NCI-H1694 (cell line): ENCODE measurements at places on chromosomes 6 and 20.

- no peak for DNase-seq
Measured at GRCh38 chr6:53647462-53648094, 18.0 kb downstream of the KLHL31 start.

DNA sequence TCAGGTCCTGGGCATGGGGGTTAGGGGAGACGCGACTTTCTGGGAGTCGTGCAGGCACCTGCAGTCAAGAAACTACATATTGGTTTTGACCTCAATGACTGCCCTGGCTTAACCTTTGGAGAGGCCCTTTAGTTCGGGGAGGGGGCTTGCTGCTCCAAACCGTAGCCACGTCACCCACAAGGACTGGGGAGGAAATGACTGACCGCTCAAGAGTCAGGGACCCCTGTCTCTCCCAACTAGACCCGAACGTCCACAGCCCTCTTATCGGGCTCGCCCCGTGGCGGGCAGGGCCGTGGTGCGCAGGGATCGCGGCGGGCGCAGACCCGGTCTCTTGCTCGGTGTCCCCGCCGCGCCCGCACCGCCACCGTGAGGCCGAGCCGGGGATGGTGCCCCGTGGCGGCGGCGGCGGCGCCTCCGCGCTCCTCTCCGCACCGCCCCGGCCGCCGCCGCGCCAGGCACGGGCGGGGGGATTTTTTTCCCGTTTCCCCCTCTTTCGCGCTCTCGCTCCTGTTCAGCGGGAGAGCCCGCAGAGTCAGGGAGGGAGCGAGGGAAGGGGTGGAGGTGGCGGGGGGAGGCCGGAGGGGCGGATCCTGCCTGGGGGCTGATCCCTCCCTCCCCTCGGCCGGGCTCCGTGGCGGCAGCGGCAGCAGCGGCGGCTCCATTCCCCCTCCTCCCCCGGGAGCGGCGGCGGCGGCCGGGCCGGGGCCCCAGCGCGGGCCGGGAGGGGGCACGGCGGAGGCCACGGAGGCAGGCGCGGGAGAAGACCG is at the start of gene BRPF3:
Gene BRPF3 (plus strand): TSS at position 632 of the 767 bp plus-strand sequence. CDS start 3,579 bp downstream, outside the sequence.
- peak; percentile 33 for DNase-seq

DNA sequence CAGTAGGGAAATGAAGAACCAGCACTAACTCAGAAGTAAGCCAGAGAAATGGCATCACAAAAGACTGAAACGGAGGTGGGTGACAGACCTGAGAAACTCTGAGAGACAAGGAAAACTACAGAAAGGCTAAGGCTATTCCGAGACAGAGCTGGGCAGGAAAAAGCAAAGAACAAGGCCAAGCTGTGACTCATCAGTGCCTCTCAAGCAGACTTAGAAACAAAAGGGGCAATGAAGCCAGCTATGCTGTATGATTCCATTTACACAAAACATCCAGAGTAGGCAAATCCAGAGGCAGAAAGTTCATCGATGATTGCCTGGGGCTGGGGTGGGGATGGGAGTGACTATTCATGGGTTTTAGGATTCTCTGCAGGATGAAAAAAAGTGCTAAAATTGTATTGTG is 50.0 kb downstream of the SLC23A2 start:
- DNase-seq, result no peak

GRCh38 chr6:6758915-6759654 is 170.6 kb downstream of the LY86 start:
- DNase-seq, result peak; percentile 6

- no peak for DNase-seq
Measured at GRCh38 chr6:12403947-12404647, 113.9 kb downstream of the EDN1 start.

DNA sequence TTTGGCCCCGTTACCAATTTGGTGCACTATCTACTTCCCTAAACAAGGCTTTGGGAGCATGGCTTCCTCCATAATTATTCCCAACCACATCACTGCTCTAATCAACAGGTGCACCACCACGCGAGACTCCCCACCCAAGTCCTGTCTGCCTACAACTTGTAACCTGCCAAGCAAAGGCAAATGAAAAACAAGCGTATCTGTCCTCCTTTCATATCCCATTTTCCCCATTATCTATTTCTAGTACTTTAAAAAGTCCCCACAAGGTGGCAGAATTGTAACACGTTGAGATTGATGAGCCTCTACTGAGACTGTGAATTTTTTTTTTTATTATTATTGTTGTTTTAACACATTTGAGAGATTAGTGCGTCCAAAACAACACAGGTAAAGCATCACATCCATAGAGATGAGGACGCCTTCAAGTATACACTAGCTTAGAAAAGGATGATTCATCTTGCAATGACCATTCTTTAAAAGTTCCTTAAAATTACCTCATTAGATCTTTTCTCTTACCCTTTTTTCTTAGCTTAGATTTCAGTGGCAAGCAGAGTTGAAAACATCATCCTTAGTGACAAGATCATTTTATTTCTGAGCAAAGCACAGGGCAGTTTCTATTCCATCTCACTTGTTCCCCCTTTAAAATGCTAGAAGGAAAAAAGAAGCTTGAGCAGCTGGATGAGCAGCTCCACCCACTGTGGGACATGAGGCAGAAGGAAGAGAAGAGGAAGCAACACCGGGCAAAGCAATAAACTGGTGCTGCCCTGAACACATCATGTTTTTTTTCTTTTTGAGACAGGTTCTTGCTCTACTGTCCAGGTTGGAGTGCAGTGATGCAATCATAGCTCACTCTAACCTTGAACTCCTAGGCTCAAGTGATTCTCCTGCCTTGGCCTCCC is 210.8 kb downstream of the ARHGAP18 start:
- peak; percentile 55 for DNase-seq

GRCh38 chr6:36544228-36544627 is 3.1 kb downstream of the STK38 start:
- DNase-seq, result no peak

DNA sequence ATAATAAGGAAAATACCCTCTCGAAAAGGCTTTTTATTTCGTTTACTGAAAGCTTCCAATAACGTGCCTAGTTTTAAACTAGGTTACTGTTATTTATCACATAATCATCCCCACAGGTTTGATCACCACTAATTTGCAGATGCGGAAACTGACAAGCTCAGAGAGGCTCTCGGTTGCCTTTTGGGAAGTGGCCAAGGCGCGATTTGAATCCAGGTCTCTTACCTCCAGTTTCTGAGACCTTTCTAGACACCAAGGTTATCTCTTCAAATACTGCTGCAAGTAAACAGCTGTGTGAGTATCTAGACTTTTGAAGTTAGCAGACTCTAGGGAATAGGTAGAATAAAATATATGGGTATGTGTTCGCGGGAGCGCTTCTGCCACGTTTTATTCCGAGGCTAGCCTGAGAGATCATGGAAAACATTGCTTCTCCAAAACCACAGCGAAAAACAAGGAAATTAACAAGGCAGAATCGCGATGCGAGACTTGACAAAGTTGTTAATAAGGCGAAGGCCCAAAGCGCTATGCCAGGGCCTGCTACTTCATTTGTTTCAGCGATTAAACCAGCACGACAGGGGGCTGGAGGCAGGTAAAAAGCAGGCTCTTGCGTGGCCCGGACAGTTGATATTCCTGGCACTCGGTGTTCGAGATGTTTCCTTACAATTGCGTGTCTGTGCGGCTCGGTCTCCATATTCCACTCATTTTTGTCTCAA is 1.8 kb upstream of the JARID2 start:
- DNase-seq, result no peak

DNA sequence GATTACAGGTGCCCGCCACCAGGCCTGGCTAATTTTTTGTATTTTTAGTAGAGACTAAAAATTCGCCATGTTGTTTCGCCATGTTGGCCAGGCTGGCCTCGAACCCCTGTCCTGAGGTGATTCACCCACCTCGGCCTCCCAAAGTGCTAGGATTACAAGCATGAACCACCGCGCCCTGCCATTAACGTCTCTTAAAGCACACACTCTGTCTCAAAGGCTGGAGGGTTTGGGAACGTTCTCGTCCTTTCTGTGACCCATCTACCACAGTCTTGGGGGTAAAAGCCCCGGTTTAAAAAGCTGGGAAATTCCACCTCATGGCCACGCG is 57.8 kb upstream of the ARID1B start:
- no peak for DNase-seq

DNA sequence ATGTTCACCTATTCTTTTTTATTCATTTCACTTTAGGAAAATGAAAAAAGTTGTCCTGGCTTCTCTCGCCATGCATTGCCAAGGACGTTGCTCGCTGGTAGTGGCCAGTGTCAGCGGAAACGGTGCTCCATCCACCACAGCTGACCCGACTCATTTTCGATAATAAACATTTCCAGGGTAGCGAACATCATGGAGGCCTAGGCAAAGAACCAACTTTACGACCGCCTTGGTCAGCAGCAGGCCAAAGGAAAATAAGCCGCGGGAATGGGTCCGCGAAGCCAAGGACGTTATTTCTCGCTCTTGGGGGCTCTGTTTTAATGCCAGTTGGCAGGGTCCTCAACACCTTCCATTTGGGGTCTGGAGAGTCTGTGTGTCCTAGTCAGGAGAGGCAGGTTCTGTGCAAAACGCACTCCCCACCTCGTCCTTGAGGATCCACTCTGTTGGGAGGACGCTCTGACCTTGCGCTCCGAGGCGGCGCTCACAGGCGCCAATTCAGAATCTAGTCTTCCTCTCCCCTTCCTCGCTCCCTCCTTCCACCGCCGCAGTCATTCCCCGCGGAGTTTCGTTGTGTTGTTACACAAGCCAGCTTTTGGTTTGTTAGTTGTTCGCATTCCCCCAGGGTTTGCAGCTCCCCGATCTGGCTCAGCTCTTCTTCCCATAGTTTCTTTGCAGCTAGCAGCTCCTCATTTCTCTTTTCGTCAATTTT is 4.1 kb upstream of the PAX1 start:
- no peak for DNase-seq

GRCh38 chr6:146775220-146775619 is 176.4 kb downstream of the ADGB start:
- no peak for DNase-seq

GRCh38 chr6:45132658-45133294 is 195.4 kb upstream of the RUNX2 start:
- DNase-seq, result no peak

DNA sequence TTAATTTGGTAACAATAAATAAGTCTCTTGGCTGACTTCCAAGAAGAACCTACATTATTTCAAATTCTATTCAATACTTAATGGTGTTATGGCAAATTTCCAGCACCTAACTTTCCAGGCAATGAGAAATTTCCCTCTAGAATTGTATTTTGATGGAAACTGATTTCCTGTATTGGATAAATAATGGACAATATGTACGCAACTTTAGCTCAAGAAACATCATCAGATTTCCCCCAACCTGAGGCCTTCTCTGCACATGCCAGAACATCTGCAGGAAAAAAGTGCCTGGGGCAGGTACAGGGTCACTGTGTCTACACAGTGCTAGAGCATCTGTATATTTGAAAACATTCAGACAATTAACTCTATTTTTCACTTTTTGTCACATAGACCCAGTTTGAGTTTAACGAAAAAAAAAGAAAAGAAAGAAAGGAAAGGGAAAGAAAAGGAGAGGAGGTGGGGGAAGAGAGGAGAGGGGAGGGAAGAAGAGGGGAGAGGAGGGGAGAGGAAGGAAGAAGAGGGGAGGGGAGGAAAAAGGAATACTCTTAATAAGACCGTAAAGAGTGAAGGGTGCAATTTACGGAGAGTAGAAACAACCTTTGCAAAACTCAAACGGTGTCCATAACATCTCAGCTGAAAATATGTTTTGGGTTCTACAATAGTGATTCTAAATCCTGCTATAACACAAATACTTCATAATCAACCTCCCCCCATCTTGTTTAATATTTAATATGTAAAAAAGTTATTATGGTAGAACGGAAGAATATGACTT is 130.0 kb downstream of the TSHZ2 start:
- DNase-seq, result no peak

- no peak for DNase-seq
Measured at GRCh38 chr6:134577998-134578397, 260.1 kb upstream of the SGK1 start.

DNA sequence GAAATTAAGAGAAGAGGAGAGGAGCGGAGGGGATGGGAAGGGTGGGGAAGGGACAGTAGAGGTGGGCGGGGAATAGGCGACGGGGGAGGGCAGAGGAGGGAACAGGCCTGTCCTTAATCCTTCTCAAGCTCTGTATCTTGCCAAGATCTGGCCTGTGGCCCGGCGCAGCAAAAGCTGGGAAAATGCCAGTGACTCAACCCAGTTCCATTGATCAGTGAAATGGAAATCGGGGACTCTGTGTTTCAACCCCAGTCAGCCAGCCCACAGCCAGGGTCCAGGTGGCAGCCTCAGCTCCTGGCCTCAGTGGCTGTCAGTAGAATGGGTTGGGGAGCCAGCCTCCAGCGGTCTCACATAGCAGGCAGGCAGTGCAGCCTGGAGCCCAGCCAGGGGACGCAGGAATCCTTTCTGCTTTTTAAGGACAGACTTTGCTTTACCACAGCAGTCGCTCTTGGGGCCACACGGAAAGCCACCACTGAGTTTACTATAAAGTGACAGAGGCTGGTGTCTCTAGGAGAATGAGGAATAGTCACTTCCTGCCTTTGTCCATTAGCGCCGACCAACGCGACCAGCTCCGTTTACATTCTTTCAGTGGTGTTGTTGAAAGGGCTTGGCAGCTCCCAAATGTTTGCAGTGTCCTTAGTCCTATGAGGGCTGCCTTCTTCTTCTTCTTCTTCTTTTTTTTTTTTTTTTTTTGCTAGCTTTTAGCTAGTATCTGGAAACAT is 128.0 kb downstream of the RIN2 start:
- no peak for DNase-seq

DNA sequence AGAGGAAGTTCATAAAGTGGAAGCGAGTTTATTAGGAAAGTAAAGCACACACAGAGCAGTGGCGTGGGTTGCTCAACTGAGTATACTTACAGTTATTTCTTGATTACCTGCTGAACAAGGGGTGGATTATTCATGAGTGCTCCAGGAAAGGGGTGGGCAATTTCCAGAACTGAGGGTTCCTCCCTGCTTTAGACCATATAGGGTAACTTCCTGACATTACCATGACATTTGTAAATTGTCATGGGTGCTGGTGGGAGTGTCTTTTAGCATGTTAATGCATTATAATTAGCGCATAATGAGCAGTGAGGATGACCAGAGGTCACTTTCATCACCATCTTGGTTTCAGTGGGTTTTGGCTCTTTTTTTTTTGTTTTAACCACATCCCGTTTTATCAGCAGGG is 29.8 kb downstream of the PDYN start:
- no peak for DNase-seq

- DNase-seq, result no peak
Measured at GRCh38 chr6:107124934-107125348, 9.6 kb upstream of the BEND3 start.

DNA sequence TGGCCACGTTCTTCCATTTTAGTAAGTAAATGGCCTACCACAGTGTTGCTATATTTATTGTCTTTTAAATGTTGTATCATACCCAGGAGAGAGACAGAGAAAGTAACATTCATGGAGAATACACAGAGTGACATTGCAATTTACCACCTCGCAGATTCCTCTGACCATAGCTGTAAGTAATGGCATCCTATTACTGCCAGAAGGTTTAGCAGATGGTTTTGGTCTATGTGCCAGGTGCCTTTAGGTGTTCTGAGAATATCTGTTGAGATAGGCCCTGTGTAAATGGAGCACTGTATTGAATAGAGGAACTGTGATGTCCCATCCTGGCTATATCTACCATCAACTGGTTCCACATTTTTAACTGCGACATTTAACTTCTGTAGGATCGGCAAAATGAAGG is 559.6 kb downstream of the KIF16B start:
- no peak for DNase-seq

- DNase-seq, result no peak
Measured at GRCh38 chr6:142943711-142944123, 1.3 kb downstream of the HIVEP2 start.
